COR-L47 (cell line): ENCODE measurements at places on chromosomes 13 and 19.

DNA sequence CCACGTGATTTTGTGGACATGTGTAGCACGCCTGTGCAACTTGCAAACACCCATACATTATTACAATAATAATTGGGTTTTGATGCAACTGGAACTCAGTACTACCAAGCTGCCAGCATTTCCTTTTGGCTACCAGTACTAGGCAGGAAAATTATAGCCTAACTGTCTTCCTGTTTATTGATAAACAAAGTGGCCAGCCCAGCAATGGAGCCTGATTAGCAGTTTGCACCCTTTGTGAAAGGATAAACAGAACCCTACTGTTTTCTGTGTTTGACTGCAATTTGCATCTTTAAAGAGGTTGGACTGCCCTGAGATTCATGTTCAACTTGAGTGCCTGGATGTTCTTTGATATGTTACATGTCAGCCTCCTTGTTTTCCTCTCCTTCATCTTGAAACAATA, 173.9 kb downstream of the ZIC5 start:
- peak; percentile 92 for DNase-seq

GRCh38 chr13:97540696-97541095, 106.7 kb downstream of the RAP2A start:
- no peak for DNase-seq

GRCh38 chr19:43634506-43634871, 5.2 kb downstream of the CADM4 start:
- DNase-seq: no peak

DNA sequence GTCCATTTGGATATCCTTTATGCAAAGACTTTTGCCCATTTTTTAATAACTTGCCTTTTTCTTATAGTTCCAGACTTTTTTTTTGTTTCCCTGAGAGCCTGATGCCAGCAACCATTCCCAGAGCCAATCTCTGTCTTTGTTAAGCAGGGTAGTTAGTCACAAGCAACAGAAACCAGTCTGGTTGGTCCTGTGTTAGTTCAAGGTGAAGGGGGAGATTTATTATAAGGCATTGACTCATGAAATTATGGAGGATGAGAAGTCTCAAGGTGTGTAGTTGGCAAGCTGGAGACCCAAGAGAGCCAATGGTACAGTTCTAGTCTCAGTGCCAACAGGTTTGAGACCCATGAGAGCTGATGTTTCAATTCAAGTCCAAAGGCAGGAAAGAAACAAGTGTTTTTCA, 33.0 kb downstream of the GPR12 start:
- no peak for DNase-seq
